ENCODE measurements at places on chromosomes 6 and 20.

GRCh38 chr20:49278818-49279676 is 1.2 kb upstream of the ZNFX1 start:
- DNase-seq, result no peak

GRCh38 chr6:47321577-47321976 is 11.9 kb upstream of the TNFRSF21 start:
- DNase-seq, result no peak

GRCh38 chr20:43536817-43537440 is 21.9 kb upstream of the SGK2 start:
- no peak for DNase-seq

DNA sequence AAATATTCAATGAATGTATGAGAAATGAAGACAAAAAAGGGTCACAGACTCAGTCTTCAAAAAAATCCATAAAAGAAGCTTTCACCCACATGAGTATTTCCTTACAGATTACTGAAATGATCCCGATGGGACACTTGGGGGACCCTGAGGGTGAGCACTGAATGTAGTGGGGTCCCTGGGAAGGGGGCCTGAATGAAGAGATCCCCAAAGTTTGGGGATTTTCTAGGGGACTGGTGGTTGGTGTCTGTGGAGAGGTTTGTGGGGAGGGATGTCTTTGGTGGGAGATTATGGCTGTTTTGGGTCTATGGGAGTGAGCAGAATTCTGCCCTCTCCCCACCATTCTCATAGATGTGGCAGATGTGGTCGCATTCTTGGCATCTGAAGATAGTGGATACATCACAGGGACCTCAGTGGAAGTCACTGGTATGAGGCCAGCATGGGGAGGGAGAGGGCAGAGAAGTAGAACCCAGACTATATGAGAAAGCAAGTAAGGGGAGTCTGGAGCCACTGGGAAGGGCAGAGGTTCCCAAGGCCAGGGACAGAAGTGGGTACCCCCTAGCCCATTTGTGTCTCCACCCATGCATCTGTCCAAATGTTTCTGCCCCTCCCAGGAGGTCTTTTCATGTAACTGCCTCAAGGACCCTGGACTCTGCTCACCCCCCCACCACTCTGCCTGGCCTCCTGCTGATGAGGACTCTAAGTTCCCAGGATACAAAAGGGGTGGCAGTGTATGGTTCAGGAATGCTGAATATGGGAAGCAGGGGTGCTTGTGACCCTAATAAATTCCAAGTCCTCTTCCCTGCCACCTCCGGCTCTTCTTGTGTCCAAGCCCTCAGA is 1.8 kb downstream of the HSD17B8 start:
- no peak for DNase-seq

DNA sequence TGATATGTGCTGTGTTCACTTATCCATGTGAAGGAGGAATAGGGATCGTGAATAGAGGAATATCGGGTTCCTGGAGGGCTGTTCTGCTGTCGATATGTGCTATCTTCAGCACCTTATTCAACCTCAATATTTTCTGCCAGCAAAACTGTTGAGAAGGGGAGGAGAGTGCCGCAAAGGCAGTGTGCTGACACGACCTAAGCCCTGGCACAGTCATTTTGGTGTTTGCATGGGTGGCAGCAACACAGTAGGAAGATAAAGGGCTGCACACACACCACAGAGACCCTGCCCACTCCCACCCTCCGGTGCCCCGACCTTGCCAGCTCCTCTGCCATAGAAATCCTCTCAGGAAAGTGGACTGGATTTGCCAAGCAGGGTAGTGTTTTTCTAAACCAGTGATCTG is 47.0 kb downstream of the ZDHHC14 start:
- no peak for DNase-seq

Measured in NCI-H1092 treated with DMSO at 0.1 percent for 48 hours (cell line).